ENCODE measurements at places on chromosomes 6 and 20.

DNA sequence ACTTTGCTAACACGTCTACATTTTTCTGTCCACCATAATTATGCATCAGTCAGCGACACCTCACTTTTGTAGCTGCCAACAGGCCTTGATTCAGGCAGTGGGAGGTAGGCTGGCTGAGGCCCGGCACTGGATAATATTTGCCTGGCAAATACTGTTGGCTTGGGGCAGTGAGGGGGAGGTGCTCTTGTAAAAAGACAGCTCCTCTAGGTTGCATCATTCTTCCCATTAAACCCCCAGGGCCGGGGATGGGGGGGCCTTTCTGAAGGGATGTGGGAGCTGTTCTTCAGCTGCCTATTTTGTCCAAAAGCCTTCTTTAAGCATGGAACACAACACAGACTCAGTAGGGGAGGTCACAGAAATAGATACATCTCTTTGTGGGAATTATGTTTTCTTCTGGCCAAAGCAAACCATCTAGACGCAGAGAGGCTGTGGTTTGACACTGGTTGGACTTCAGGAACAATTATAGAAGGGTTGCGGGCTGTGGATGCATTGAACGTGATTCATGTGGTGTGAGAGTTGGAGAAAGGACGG is 338.3 kb upstream of the NT5E start:
- no peak for DNase-seq

- no peak for DNase-seq
These were observed 24.8 kb downstream of the LYRM2 start for GRCh38 chr6:89613790-89614189.

DNA sequence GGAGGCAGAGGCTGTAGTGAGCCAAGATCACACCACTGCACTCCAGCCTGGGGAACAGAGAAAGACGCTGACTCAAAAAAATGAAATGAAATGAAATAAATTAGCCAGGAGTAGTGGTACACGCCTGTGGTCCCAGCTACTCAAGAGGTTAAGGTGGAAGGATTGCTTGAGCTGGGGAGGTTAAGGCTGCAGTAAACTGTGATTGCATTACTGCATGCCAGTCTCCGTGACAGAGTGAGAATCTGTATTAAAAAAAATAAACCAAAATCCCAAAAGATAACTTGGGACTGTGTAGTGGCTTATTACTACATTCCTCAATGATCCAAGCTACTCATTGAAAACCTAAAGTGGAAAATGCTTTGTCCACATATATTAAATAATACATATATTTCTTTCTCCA is 87.0 kb downstream of the SGK1 start:
- DNase-seq = no peak

DNA sequence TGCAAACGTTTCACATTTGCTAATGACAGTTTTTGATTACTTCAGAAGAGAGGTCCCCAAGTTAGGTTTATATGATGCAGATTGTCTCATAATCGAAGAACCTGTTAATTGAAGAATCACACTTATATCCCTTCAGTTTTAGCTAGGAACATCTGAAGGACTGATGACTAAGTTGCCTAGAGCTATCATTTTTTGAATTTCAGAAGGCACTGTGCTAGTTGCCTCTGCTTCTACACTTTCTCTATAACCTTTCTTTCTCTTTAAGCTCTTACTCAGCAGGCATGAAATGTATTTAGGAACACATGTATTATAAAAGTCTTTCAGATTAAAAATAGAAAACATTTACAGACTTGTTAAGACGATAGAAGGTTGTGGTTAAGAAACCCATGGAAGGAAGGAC is 14.4 kb upstream of the GJE1 start:
- DNase-seq = no peak

GRCh38 chr6:91042656-91043055 is 455.8 kb upstream of the MAP3K7 start:
- DNase-seq = no peak

GRCh38 chr6:42046464-42047212 is 3.7 kb upstream of the TAF8 start:
- no peak for DNase-seq

- no peak for DNase-seq
These were observed 42.3 kb upstream of the OCSTAMP start for GRCh38 chr20:46592580-46593362.
